ENCODE measurements at places on chromosomes 16 and 17.

DNA sequence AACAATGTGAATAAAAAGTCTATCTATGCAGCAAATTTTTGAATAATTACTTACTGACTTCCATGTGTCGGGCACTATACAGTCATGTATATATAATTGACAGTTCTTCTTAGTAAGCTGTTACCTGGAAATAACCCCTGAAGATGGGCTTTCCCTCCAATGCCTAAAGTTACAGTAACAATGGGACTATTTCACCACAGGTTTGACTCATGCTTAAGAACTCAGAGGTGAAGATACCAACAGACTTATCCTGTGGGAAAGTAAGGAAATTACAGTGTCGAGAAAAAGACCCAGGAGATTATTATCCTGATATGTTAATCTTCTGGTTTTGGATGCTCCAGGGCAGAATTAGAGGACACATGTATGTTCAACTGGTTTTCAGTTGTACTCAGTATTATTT is 601.5 kb upstream of the SOX9 start:
- no peak for DNase-seq

DNA sequence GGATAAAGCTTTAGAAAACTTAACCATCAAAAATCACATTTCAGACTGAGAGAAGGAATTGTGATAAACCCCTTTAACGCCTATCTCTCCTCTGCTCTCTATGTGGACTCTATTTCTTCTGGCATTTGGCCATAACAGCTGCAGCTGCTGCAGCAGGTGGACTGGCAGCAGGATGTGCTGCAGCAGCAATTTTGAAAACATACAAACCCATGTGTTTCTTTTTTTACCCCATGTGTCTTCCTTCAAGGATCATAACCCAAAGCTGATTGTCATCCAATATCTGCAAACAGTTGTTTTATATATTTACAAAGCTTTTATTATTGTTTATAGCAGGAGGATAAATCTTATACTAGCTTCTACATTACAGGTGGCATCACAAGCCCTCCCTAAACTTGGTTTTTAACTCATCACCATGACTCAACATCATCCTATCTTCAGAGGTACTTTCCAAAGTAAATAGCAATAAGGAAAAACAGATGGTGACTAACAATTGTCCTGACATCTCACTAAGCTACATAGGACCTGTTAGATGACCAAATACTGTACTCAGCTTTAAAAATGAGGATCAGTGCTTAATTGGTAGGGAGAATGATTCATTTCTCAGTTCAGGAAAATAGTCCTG is 14.5 kb upstream of the KRTAP9-2 start:
- no peak for DNase-seq

GRCh38 chr16:79316004-79316458 is 284.5 kb downstream of the MAF start:
- DNase-seq: peak; percentile 63

DNA sequence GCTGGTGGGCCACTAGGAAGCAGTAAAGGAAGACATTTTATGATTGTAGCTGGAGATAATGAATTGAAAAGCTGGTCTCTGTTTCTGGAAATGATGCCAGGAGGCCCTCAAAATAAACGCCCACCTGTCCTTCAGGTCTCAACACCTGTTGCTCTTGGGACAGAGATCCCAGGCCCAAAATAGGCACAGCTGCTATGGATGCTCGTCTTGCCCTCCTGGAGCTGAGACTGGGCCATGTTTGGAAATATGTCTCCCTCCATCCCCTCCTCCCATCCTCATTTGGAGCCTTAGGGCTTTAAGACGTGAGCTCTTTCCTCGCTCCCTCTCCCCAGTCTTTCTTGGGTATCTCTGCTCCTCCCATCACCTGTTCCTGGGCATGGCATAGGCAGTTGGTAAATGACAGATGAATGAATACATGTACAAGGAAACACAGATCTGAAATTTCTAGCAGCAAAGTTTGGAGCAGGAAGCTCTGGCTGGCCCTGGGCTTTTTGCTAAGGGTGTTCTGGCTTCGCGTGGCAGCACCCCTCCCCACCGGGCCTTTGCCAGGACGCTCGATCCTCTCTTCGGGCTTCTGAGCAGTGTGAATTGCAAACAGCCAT is 33.3 kb downstream of the MYH3 start:
- no peak for DNase-seq

- no peak for DNase-seq
Observed at GRCh38 chr17:79014158-79014758, 4.7 kb upstream of the CANT1 start.

DNA sequence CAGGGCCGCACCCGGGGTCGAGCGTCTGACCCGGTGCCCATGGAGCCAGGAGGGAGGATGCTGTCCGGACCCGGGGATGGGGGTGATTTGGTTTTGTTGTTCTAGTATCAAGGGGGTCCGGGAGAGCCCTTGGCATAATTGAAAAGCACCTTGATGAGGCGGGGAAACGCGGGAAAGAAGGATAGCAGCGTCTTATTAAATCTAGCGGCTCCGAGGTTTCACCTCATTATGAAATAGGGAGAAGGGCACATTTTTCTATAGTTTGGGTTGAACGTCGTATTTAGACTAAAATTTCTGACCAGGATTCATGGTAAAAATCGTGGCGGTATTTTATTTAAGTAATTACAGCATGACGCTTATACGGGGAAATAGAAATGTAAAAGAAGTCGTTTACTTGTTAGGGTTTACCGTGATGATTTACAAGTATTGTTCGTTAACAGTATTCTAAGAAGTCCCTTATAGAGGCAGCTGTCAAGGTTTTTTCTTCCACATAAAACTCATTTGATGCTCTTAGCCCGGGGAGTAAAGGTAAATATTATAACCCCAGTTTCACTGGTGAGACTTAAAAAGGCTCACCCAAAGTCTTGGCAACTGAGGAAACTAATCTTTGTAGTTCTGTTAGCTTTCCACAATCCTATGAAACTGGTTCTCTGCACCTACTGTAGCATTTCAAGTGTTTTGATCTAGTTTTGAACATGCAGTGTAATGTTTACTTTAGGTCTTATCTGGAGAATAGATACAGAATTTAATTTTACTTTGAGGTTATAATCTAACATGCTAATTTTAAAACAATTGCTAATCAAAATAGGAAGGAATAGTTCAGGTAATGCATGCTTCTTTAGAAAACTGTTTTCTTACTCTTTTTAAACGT is 756 bp downstream of the LUC7L3 start:
- DNase-seq: no peak

DNA sequence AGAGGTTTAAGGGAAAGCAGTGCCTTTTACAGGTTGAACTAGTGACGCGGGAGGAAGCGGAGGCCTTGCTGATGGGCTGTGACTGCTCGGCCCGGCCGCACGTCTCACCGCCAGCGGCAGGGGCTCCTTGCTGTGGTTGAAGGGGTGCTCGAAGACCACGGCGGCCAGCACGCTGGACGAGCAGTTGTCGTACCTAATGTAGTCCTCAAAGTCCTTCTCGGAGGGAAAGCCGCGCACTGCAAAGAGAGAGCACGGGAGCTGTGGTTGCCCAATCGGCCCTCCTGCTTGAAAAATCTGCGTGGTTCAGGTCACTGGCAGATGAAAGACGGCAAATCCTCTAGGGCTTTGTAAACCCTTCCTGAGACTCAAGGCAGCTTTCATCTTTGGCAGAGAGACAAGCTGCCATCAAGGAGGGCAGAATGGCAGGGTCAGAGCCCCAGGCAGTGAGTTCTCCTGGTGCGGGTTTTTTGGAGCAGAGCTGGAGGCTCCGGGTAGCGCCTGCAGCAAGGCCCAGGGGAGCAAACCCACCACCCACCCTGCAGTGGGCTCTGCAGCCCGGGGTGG is 16.1 kb downstream of the ABCA3 start:
- no peak for DNase-seq

- no peak for DNase-seq
Observed at GRCh38 chr17:7667656-7668406, 17.1 kb downstream of the ATP1B2 start.

- DNase-seq: no peak
Observed at GRCh38 chr16:404971-405486, 3.3 kb downstream of the DECR2 start.

- no peak for DNase-seq
Observed at GRCh38 chr17:70323269-70323668, 153.9 kb downstream of the KCNJ2 start.

DNA sequence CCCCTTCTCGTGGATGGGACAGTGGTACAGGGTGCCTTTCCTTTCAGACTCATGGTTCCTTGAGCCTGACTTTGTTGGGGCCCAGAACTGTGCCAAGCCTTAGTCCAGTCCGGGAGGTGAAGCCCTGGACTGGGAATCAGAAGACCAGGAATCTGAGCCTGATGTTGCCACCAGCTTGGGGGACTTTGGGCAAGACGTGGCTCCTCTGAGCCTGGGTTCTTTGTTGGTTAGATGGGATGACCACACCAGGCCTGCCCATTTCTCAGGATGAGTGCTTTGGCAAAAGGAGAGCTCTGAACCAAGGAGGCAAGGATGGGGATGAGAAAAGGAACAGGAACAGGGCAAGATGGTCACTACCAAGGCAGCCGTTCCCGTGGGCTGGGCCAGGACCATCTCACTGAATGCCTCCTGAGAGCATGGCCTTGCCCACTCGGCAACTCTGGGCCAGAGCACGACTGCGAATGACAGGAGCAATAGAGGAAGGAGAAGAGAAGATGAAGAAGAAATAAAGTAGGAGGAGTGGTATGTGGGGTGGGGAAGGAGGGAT is 32.5 kb downstream of the PITPNM3 start:
- DNase-seq: no peak

GRCh38 chr16:3076577-3076976 is 11.1 kb downstream of the IL32 start:
- DNase-seq: no peak

DNA sequence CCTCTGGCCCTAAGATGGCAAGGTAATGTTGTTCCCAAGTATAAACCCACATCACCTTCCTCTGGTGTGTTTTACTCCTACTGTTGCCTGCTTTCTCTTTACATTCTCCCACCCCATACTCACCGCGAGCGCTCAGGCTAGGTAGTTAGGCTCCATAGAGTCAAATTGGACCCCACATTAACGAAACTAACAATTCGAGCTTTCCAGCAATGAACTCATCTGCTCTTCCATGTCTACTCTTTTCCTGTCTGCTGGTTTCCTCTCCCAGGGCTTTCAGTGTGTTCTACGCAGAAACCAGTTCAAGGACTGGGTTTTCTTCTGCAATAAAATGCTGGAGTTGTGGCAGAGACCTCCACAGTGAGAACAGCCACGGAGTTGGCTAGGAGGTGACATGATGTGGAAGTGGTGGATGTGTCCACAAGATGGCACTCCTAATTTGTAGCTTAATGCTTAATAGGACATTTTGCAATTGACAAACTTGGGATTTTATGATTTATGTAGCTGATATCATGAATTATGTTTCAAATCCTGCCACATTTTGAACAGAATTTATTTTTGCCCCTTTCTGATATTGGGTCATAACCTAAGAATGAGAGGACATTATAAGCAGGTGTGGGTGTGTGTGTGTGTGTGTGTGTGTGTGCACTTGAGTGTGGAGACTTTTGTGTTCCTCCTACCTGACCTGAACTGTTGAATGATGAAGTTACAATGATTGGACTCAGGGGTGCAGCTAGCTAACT is 2.2 kb upstream of the UQCRC2 start:
- DNase-seq: no peak

DNA sequence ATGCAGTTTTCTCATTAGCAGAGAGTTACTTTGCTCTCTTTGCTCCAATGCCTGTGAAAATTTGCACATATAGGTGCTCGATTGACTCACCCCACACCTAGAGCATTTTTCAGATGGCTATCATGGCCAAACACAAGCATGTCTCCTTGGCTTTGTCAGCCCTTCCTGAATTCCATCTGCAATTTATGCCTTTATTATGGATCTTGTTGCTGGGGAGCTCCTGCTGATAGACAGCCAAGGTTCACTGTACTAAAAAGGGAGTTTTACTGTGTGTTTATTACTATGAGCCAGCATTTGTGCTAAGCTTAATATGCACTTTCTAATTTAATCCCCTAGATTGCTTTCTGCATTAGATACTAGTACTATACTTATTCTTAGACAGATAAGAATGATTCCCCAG is 93.3 kb downstream of the TOX3 start:
- no peak for DNase-seq

DNA sequence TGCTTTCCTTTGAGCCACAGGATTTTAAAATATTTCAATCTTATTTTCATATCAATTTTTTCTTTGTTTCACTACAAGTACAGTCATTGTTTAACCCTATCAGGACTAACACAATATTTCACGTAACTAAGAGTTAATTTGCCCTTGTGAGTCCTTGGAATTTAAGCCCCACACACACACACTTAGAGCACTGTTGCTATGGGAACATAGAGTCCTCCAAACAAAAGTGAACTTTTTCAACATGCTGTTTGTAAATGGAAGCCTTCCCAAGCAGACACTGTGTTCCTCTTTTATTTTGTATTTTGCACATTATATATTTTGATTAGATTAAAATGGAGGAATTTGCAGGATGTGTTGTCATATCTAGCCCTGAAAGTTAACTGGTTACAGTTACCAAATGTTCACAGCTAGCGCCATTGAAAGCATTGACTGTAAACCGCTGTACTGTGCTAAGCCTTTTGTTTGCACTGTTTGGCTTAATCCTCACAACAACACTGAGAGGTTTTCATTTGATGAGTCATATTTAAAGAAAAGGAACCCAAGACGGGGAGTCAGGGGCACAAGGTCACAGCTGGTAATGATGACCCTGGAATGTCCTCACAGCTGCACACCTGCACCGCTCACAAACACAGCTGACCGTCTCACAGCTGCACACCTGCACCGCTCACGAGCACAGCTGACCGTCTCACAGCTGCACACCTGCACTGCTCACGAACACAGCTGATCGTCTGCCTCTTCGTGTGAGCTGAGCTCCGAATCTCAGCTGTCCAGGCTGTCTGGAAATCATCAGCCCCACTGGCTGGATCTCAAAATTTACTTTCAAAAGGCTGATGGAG is 6.3 kb downstream of the HSBP1 start:
- DNase-seq: no peak

- DNase-seq: no peak
Observed at GRCh38 chr17:51947160-51947735, 211.3 kb downstream of the CA10 start.
